ENCODE measurements at places on chromosomes 3 and 15. TPM values are rescaled to one million over a fixed set of nuclear protein-coding genes. Genes with fewer than 3 reads are reported as not detected.

CYP1A1 gene
- total RNA-seq = 30.3 TPM

CDHR4 gene
- not detected for total RNA-seq

LRRN1 gene
- total RNA-seq = not detected

MEGF11 gene
- total RNA-seq = not detected

RPL39L gene
- total RNA-seq = 50.4 TPM

WDR72 gene
- total RNA-seq = not detected

MINAR1 gene
- 0.07 TPM for total RNA-seq

CHST13 gene
- total RNA-seq = not detected

DUOX1 gene
- not detected for total RNA-seq

GRK7 gene
- not detected for total RNA-seq

THAP10 gene
- total RNA-seq = 4.5 TPM

EFHB gene
- total RNA-seq = not detected

PPP1R14D gene
- not detected for total RNA-seq
